ENCODE measurements at places on chromosomes 11 and 22.

GRCh38 chr11:114987186-114987760, 308.9 kb downstream of the NXPE2 start:
- no peak for DNase-seq

GRCh38 chr22:37171662-37172061, 16.4 kb downstream of the C1QTNF6 start:
- DNase-seq: no peak

- DNase-seq: no peak
Observed at GRCh38 chr22:21651521-21652009, 9.5 kb downstream of the SDF2L1 start.

GRCh38 chr11:34996958-34997357, 80.5 kb downstream of the PDHX start:
- no peak for DNase-seq

DNA sequence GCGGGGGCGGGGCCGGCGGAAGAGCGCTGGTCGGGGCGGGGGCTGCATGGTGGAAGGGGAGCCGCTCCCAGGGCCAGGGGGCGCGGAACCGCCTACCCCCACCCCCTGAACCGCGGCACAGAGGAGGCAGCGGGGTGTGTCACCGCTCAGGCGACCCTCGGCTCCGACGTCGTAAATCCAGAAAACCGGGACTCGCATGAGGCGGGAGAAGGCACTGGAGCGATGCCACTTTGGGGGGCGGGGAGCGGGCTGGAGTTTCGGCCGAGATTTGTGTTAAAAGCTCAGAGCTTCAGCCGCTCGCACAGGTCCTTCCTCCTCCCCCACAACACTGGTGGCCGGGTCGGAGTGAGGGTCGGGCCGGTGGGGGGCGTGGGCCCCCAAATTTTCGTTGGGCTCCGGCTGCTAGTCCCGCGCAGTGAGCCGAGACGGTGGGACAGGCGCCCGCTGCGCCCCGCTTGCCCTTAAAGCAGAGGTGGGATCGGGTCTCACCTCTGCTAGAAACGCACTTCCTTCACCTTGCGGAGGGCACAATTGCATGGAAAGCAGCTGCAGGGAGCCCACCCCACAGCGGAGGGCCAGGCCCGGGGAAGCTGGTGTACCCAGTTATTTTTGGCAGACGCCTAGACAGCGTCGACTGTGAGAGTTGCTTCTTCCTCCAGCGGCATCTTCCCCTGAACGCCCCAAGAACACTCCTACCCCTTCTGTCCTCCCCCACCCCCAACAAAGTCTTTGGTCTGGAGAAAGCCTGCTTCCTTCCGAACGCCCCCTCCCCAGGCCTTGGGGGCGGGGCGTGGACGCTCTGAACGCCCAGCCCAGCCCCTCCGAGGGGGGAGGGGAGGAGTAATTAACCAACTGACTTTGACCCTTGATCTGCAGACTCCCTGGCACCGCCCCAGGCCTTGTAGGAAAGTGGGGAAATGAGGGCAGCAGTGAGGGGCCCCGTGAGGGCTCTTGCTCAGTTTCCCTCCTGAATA, 1.1 kb downstream of the OVOL1 start:
- no peak for DNase-seq

DNA sequence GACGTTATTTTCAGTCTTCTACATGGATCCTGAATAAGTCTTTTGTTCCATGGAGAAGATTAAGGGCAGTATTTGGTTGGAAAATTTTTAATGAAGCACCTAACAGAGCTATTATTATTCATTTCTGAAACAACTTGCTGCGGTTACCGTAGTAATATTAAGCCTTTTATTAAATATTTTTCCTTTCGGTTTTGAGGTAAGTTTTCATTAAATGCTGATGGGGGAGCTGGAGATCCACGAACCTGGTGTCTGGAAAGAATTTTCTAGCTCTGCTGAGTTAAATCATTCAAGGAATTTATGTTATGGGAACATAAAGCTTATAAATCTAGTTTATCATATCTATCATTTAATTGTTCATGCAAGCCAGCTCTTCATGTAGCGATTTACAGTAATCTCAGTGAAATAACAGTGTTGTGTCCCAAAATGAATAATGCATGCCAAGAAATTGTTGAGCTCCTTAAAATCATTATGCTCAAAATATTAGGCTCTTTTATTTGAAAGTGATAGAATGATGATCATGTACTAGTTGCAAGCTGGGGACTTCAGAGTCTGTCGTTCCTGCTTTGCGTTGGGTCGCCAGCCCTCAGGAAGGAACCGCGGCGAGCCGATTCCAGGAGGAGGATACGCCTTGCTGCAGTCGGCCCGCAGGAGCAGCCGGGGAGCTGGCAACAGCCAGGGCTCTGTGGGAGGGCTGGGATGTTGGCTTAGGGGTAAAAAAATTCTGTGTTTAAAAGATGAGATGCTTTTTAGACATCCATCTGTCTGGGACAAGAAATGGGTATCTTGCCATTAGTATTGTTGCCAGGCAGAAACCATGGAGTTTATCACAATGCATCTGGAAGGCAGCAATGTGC, 83.1 kb downstream of the TBC1D22A start:
- DNase-seq: no peak

DNA sequence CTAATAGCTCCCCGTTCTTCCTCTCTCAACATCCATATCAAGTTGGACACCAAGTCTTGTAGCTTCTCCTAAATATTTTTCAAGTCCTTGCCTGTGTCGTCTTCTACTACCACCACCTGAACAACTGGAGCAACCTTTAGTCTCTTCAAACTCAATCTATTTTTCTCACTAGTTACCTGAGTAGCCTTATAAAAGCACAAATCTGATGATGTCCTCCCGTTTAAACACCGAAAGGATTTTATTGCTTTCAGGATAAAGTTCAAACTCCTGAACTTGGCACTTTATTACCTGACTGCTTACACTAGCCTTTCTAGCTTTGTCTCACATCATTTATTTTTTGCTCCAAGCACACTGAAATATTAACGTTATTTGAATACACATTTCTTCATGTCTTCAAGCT, 1.3 kb upstream of the PAK1 start:
- no peak for DNase-seq

GRCh38 chr11:106072804-106073203, 4.3 kb downstream of the KBTBD3 start:
- DNase-seq: no peak

DNA sequence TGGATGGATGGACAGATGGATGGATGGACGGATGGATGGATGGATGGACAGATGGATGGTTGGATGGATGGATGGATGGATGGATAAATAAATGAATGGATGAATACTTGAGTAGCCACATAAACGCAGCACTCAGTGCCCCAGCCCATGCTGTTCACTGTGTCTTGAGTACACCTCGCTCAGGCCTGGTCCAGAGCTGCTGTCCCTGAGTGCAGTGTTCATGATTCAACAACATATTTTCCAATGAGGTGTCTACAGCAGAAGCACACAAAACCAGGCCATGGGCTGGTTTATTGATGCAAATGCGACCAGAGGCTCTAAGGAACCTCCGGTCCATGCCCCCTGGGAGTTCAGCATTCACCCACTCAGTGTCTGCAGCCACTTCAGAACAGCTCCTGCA, 584.3 kb downstream of the BRD1 start:
- DNase-seq: no peak

DNA sequence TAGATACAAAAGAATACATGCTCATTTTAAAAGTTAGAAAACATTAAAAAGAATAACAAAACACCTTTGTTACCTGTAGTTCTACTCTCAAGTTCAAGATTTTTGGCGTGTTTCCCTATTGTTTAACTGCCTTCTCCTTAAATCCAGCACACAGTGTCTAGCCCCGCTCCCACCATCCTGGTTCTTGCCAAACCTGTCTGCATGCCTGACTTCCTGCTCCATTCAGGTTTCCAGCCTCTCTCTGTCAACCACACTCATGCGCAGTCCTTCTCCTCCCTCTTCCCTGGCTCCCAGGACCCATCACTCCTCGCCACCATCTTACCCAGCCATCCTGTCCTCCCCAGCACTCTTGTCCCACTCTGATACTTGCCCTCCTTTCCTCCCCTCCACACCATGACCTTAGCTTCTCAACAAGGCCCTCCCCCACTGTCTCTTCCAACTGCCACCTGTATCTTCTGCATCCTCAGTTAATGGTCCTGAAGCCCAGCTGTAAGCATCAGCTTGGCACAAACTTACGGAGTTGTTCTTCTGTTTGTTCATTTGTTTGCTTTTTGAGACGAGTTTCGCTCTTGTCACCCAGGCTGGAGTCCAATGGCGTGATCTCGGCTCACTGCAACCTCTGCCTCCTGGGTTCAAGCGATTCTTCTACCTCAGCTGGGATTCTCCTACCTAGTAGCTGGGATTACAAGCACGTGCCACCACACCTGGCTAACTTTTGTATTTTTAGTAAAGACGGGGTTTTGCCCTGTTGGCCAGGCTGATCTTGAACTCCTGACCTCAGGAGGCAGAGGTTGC, 7.5 kb upstream of the MYH9 start:
- no peak for DNase-seq

- DNase-seq: no peak
Observed at GRCh38 chr11:2818503-2818902, 67.1 kb downstream of the CDKN1C start.

DNA sequence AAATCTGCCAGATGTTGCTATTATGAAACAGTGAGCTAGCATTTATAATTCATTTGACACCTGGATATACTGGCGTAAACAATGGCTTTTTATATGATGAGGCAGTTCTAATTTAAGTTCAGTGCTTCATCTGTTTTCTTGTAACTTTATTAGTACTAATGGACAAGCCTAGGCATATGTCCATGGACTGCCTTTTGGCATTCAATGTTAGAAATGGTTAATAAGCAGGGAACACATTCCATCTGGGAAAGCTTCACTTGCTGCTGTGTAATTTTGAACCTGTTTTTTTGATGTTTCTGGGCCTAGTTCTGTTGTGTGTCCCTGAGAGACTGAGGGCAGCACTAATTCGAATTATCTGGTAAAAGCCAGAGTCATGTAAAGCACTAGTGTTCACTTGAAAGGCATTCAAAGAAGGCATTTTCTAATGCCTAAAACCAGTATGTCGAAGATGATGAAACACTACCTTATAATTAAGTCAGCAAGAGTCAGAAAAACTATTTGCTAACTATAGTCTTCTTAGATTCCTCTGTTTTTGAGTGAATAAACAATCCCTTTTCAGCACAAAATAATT, 138.5 kb downstream of the SWAP70 start:
- no peak for DNase-seq

- no peak for DNase-seq
Observed at GRCh38 chr22:47865626-47866025, 1103.2 kb downstream of the TBC1D22A start.

- DNase-seq: no peak
Observed at GRCh38 chr11:68998390-68998911, 14.6 kb downstream of the MRGPRF start.

DNA sequence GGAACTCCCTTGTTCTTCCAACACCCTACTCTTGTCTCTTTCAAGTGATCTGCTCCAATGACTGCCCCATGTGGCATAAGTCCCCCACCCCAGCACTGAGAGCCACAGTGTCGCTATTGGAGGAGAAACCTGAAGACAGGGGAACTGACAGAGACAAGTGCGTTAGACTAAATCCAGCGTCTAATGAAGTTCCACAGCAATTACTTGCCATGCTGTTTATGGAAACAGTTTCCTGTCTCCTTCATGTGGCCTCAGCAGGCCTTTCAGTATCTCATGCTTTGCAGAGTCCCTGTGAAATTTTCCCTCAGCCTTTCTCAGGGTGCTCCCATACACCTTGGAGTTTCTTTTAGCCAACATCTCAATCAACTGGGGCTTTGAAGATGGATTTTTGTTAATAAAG, 277.4 kb downstream of the ETS1 start:
- no peak for DNase-seq

DNA sequence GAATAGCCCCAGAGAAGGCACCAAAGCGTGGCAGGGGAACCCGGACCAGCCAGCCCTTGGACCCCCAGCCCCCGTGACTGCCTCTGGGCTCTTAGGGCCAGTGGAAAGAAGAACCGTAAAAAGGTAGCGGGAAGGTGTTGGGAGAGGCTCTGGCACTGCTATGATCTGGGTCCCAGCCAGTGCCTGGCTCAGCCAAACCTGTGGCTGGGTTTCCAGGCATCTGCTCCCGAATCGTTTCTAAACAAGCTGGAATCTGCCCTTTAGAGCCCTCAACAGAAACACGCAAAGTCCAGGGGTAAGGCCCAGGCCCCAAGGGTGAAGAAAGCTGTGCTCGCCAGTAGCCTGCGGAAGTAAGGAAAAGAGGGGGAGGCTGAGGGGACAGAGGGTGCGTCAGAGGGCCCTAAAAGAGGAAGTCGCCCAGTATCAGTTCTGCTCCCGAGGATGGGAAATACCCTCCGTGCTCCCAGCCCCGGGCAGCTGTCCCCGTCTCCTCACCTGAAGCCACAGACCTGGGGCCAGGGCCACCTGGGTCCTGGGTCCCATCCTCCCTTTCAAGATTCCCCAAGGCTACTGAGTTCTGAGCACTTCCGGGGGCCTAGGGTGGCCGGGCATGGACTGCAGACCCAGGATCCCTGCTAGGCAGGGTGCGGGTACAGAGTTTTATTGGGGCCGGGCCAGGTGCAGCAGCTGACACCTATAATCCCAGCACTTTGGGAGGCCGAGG, 24.7 kb downstream of the IL10RA start:
- peak; percentile 83 for DNase-seq

GRCh38 chr22:49587421-49587820, 240.3 kb downstream of the BRD1 start:
- no peak for DNase-seq

- DNase-seq: no peak
Observed at GRCh38 chr11:2930704-2931419, 1.6 kb upstream of the PHLDA2 start.

DNA sequence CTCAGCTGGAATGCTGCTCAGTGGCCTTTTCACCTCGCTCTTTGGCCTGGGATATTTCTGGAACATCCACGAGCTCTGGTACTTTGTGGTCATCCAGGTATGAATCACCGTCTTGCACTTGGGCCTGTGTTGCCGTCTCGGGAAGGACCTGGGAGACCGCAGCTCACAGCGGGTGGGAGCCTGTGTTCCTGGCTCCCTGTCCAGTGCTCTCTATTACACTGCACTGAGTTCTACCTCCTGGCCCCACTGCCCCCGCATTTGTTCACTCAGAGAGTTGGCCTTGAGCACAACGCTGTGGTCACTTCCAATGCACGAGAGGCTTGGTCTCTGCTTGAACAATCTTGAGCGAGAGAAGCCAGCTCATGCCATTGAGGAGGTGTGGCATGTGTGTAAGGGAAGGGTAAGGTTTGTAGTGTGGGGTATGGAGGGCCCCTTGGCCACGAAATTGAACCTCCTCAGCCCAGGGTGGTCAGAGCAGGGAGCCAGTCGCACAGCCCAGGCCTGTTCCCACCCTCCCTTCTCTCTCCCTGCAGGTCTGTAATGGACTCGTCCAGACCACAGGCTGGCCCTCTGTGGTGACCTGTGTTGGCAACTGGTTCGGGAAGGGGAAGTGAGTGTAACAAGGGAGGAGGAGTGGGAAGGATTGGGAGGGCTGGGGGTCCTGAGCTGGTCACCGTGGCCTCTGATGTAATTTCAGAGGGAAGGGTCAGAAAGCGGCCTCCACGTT, 16.2 kb downstream of the SLC37A2 start:
- no peak for DNase-seq
